Hippocampal formation (tissue), 2 donors: ENCODE measurements at places on chromosomes 13 and 19.

DNA sequence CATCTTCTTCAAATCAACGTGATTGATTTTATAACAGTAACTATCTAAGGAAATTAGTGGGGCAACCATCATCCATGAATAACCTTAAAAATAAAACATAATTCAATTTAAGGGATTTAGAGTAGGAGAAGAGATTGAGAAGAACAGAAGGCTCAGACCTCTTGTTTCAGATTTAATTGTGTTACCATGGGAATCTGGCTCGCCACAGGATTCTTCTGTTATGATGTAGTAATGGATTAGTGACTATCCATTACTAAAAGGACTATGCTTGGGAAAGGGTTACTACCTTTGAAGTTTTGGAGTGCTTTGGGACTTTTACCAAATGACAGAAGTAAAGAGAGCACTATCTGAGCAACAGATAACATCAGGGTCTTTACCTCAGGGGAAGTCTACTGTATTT lies 13.2 kb downstream of the FREM2 start:
- no peak for DNase-seq

GRCh38 chr13:94696171-94696570 lies 16.2 kb downstream of the SOX21 start:
- no peak for DNase-seq

DNA sequence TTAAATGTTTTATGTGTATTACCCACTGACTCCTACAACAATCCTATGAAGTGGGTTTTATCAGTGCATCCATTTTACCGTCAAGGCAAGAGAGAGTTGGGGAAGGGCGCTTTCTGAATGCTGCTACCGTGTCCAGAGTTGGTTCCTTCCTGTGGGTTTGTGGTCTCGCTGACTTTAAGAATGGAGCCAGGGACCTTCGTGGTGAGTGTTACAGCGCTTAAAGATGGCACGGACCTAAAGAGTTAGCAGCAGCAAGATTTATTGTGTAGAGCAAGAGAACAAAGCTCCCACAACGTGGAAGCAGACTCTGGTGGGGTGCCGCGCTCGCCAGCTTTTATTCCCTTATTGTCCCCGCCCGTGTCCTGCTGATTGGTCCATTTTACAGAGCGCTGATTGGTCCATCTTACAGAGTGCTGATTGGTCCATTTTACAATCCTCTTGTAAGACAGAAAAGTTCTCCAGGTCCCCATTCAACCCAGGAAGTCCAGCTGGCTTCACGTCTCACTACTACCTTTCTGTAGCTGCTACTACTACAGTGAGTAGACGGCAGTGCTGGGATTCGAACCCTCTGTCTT lies 6.1 kb downstream of the OSCAR start:
- no peak for DNase-seq

GRCh38 chr19:45782162-45782691 lies at the start of gene DMPK:
Gene DMPK (minus strand): TSS chr19:45782490. CDS start chr19:45782352, 138 bp downstream.
- DNase-seq, result no peak

DNA sequence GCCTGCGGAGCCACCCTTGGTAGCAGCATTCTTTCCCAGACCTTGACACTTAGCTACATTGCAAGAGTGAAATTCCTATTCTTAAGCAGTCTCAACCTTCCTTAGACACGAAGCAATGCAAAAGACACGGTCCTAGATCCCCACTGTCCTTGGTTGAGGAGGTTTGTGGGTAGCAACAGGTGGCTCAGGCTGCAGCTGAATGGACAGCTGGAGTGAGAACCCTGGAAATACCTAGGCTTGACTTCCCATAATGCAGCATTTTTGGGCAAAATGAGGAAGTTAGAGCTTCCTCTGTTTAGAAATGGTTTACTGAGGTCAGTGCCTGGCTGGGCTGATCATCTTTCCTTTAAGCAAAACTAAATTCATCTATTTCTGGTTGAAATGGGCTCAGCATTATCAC lies 296.6 kb downstream of the RFC3 start:
- DNase-seq, result no peak

DNA sequence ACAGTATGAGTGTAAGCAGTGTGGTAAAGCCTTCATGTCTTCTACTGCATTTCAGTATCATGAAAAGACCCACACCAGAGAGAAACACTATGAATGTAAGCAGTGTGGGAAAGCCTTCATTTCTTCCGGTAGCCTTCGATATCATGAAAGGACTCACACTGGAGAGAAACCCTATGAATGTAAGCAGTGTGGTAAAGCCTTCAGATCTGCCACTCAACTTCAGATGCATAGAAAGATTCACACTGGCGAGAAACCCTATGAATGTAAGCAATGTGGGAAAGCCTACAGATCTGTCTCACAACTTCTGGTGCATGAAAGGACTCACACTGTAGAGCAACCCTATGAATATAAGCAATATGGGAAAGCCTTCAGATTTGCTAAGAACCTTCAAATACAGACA lies 12.8 kb downstream of the ZNF844 start:
- DNase-seq, result no peak

DNA sequence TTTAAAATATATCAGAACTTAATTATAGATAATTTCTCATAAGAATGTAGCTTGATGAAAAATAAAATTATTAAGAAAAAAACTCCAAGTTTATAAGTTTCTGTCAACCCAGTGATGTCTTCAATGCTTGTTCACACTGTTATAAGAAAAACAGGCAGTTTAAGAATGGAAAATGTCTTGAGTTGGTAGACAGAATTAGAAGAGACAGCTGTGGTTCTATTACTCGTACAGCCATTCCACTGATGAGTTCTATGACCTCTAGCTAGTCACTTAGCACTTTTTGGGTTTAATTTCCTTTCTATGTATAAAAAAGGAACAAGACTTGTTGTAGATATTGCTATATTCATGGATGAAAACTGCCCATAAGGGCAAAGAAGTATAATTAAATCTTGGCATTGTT lies 1013.1 kb upstream of the ATXN8OS start:
- DNase-seq, result no peak

DNA sequence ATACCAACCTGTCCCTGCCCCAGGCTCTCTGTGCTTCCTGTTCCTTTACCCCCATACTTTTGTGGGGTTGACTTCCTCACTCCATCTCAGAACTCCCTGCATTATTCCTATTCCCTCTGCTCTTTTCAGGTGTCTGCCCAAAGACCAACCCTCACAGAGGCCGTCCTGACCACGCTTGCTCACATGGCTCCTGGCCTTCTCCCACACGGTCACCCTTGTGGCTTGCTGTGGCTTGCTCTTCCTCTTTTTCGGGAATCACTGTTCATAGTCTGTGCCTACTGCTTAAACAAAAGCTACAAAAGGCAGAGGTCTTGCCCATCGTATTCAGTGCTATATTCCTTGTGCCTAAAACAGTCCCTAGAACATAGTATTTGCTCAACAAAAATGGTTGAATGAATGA lies 25.2 kb upstream of the ARGLU1 start:
- no peak for DNase-seq
